ENCODE measurements at places on chromosomes 13 and 19.
A peak's percentile ranks its signal among the peaks of the same experiment; 100 is the strongest.

- DNase-seq = no peak
These were observed 67.5 kb downstream of the LATS2 start for GRCh38 chr13:20993661-20994440.

GRCh38 chr19:36058481-36059179, 3.9 kb downstream of the WDR62 start:
- DNase-seq = no peak

- DNase-seq = no peak
These were observed 4.6 kb upstream of the NAA16 start for GRCh38 chr13:41306271-41307145.

GRCh38 chr13:41286370-41286769, 23.0 kb upstream of the MTRF1 start:
- DNase-seq = no peak

- DNase-seq = peak; percentile 80
These were observed 40.9 kb downstream of the C13orf42 start for GRCh38 chr13:51070005-51070649.

- no peak for DNase-seq
These were observed 53.0 kb downstream of the GGACT start for GRCh38 chr13:100535426-100536135.

- no peak for DNase-seq
These were observed at the start of gene AMH for GRCh38 chr19:2249010-2249866. Gene AMH, plus strand, starts transcription at chr19:2249323. Its CDS starts 10 bp downstream, at chr19:2249333.

GRCh38 chr13:95444006-95444730, 108.4 kb upstream of the CLDN10 start:
- DNase-seq = no peak

DNA sequence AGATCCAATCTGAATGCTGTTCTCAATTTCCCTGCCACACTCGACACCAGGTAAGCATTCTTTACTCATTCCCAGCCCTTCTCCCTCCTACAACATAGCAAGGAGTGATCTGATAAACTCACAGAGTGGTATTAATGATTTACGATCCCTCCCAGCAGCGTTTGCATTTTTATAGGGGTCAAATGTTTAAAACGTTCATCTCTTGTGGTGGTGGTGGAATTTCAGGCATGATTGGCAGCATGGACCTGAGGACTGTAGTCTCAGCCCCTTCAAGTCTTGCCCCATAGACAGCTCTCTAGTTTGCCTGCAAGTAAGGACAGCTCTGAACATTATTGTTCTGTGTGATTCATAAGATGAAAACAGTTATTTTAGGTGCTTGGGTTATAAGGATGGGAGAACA, 565.7 kb downstream of the EFNB2 start:
- no peak for DNase-seq

DNA sequence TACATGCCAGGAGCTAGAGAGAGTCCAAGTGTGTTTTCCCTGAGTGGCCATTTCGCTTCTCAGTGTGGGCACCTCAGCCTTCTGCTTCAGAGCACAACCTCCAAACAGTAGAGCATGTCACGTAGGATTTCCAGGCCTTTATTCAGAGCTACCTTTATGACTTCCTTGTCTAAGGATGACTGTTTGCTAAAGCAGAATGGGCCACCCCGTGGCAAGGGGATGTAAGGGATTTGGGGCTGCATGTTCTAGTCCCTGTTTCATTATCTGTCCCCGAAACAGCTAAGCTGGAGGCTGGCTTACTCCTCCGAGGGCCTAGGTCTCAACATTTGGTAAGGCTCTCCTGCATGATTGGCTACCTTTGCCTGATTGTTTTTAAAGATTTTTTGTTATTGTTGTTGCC, 6.0 kb downstream of the RNASEH2B start:
- no peak for DNase-seq

DNA sequence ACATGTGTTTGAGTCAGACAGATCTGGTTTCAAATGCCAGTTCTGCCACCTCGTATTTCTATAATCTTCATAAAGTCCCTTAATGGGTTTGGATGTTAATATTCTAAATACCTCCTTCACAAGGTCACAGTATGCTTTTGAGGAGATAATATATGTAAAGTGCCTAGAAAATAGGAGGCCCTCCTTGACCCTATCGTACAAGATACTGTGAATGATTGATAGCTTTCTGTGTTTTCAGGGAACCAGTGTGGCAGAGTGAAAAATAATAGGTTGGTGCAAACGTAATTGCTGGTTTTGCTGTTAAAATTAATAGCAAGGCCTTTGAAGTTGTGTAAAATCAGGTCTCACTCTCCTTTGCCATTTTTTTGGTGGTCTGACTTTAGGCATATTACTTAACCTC, 77.5 kb upstream of the SCEL start:
- DNase-seq = no peak

DNA sequence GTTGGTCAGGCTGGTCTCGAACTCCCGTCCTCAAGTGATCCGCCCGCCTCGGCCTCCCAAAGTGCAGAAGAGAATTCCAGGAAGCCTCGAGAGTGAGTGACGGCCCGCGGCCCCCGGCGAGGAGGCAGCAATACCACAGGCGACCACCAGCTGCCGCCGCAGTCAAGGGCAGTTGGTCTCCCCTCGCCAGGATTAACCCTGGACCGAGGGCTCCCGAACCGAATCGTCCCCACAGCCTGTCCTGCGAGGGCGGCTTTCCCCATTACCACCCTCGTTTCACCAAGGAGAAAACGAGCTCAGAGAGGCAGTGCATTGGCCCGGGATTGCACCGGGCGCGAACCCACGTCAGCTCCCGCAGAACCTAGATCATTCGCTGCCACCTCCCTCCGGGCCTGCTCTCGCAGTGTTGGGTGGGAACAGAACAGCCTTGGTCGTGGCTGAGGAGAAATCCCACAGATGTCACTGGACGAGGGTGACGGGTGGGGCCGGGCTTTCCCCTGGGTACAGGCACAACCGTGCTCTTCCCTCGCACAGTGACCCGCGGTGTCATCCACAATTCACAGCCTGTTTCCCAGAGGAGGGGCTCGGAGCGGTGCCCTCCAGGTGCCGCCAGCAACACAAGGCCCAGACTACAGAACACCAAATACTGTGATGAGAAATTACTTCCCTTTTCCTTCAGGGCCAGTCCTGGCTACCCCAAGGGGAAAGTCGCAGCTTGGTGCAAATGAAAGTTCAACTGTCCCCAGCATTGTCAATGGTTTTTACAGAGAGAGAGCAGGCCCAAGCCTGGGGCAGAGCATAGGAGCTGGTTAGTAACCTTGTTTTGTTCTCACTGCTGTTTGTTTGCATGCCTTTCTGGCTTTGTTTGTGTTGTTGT, 24.8 kb downstream of the C2CD4C start:
- no peak for DNase-seq

DNA sequence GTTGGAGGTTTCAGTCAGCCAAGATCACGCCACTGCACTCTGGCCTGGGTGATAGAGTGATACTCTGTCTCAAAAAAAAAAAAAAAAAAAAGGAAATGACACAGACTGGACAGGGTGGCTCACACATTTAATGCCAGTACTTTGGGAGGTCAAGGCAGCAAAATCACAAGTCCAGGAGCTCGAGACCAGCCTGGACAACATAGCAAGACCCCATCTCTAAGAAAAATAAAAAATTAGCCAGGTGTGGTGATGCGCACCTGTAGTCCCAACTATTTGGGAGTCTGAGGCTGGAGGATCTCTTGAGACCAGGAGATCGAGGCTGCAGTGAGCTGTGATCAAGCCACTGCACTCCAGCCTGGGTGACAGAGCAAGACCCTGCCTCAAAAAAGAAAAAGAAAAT, 22.6 kb upstream of the NAPA start:
- no peak for DNase-seq

DNA sequence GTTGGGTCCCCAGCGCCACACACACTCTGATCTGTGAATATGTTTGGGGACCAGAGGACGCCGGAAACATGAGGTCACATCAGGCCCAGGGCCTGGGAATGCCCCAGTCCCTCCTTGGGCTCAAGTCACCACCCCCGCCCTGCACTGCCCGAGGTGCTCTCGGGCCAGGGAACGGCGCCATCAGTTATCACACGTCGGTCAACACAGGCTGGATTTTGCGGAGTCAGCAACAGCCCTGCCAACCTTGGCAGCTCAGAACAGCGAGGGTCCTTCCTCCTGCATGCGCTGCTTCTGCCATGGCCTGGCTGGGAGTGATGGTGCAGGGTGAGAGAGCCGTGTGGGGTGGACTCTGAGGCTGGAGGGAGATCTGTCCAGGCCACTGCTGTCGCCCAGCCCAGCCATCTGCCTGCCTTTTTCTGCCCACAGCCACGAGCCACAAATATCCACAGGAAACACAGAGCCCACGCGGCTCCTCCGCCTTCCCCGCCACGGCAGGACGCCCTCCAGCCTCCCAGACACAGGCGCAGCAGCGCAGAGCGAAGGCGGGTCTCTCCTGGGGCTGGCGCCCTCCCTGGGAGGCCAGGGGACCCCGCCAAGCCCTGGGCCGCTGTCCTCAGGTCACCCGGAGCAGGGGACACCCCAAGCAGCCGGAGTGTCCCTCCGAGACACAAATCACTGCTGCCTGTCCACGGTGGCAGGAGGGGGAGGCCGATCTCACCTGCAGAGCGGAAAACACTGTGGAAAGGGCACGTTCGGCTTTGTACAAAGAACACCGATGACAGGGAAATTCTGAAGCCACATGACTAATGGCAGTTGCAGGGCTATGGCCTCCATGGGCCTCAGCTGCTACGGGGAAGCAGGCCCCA, 31.6 kb upstream of the CACTIN start:
- no peak for DNase-seq

GRCh38 chr13:48334534-48335127, 31.1 kb downstream of the RB1 start:
- DNase-seq = no peak

DNA sequence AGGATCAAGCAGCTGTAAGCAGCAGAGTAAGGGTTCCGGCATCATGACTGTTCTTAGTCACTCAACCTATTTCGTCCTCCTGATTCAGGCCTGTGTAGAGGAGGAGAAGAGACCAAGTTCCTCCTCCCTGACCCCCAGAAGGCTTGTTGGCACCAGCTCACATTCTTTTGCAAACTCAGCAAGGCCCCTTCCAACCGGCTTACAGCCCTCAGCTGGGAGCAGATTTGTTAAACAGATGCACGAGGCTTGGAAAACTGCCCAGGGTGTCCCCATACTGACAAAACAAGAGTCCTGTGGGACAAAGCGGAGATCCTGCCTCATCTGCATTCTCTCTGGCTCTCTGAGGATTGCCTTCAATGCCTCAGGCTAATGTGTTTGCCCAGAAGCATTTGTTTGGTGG, 113.2 kb upstream of the SOX21 start:
- DNase-seq = no peak

DNA sequence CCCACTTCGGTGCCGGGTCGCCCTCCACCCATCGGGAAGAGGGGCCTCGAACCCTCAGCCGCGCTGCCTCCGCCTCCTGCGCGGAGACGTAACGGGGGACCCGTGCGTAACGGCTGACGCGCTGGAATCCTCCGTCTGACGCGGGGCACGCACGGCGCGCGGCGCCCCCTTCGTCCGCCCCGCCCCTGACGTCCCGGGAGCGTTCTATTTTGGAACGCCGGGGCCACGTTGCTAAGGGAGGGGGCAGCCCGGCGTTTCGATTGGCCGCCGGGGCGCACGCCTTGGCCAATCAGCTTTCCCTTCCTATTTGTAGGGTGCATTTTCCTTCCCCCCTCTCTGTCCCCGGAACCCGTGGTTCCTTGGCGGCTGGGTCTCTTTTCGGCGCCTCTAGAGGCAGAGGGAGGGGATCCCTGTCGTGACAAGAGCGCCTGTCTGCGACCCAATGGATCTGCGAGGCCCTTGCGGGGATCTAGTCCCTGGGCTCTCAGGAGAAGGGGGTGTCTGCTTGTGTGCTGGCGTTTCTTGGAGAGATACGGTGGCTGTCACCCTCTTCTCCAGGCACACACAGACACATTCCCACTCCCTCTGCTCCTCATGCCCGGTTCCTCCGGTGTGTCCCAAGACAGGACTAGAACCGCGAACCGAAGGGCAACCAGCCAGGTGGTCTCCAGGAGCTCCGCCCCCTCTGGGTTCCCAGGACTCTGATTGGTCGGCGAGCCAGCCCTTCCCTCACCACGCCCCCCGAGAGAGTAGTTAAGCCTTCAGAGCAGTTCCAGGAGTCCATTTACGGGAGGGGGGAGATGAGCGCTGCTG, 1.5 kb downstream of the FOSB start:
- peak; percentile 94 for DNase-seq

DNA sequence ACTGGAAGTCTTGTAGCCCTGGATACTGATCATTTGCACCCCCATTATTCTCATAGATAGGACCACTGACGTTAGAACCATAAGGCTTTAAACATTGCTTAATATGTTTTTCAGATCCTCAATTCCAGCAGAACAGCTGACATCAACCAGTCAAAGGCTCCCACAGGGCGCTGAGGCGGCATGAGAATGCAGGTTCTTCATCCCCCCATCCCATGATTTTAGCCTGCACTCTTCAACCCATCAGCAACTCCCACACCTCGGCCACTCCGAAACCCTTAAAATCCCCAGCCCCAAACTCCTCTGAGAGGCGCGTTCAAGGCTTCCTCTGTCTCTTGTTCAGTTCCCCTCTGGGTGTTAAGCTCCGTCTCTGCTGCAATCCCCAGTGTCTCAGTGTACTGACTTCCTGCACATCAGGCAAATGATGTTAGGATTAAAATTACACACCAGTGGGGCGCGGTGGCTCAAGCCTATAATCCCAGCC, 24.3 kb upstream of the LAMP1 start:
- DNase-seq = no peak

GRCh38 chr13:71240911-71241310, 626.1 kb downstream of the DACH1 start:
- DNase-seq = no peak

GRCh38 chr19:35742121-35742724, at the start of gene IGFLR1:
Gene IGFLR1, minus strand, starts transcription at chr19:35742452. Its CDS starts 1,272 bp downstream, at chr19:35741180.
- peak; percentile 84 for DNase-seq

- no peak for DNase-seq
These were observed 53.2 kb upstream of the TEX29 start for GRCh38 chr13:111267205-111267604.

DNA sequence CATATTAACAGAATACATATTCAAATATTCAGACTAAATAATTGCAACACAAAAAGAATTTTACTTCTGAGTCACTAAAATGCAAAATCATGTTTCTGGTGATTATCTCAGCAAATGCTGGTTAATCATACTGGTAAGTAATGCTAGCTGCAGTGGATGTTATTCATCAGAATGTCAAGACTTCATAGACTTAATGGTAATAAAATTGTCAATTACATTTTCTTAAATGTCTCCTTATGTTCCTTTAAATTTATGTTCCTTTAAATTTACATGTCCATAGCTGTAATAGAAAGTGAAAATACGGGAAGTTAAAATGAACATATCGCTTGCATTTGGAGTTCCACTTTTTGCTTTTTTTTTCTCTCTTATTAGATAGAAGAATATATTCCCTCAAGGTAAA, 853.0 kb downstream of the SLITRK6 start:
- no peak for DNase-seq

GRCh38 chr13:73722120-73722519, 412.1 kb downstream of the KLF12 start:
- peak; percentile 21 for DNase-seq

GRCh38 chr13:111253365-111253872, 67.0 kb upstream of the TEX29 start:
- DNase-seq = no peak

- no peak for DNase-seq
These were observed 1261.8 kb downstream of the SLITRK5 start for GRCh38 chr13:88932950-88933349.

GRCh38 chr13:93922063-93922855, 557.2 kb downstream of the DCT start:
- DNase-seq = no peak
